Neural crest cell (in vitro differentiated cells): ENCODE measurements at places on chromosomes 12 and 14. TPM values are rescaled to one million over a fixed set of nuclear protein-coding genes. Genes with fewer than 3 reads are reported as not detected.

GRCh38 chr14:98599082-98599481 lies 672.9 kb downstream of the BCL11B start:
- no peak overlapping the region for H3K4me3 ChIP-seq
- DNase-seq: no peak
- no peak overlapping the region for H3K27ac ChIP-seq

DNA sequence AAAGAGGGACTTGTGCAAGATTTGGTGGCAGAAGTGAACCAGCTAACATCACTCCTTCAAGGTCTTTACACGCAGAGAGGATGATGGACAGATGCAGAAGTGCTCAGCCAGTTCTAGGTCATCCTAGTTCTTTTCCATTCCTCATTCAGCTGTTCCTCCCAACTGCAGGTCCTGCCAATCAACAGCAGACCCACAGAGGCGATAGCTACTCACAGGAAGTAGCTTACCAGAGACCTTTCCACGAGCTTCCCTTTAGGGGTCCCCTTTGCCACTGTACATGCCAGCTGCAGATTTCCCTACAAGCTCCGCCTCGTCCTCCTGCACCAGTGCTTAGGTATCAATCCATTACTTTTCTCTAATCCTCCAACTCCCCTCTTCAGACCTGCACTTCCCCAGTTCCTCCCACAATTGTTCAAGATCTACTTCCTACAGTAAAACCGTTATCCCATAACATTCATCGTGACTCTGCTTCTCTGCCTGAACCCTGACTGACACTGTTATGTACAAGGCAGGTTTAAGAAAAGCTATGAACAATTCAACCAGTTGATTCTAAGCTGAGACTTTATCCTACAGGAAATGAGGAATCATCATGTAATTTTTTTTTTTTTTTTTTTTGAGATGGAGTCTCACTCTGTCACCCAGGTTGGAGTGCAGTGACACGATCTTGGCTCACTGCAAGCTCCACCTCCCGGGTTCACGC lies 22.5 kb downstream of the RECQL start:
- DNase-seq: no peak
- H3K27ac ChIP-seq: no peak overlapping the region

DNA sequence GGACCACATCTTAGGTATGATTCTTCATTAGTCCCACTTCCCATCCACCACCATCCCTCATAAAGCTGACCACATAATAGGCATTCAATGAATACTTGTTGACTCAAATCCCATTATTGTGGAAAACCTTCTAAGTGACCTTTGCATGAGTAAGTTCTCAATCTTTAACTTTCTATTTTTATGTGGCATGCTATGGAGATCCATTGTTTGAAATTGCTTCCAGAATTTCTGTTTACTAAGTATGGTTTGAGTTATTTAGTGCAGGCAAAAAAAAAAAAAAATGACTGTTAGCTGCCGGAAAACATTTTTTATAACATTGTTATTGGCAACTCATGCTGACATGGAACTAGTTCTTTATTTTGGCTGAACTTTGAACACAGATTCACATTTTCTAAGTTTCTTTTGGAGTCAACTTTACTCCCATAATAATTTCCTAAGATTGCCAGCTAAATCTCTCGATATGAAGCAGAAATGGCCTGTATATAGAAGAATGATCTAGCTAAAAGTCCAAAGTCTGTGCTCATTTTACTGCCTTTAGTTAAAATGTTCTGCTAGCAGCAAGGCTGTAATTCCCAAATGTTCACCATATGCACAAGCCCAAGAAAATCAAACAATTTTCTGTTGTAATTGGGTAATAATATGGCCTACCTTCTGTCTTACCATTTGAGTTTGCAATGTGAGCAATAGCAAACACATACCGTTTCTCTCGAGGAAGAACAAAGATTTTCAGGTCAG lies 77.9 kb downstream of the PTGER2 start:
- peaks cover 2% of the 10 kb centered on the region for H3K27me3 ChIP-seq
- DNase-seq: no peak
- no peak overlapping the region for H3K27ac ChIP-seq
- H3K4me1 ChIP-seq: no peaks in the 10 kb centered on the region

GRCh38 chr12:83559650-83560049 lies 872.9 kb downstream of the TMTC2 start:
- DNase-seq: no peak
- H3K27me3 ChIP-seq: no peaks in the 10 kb centered on the region
- no peak overlapping the region for H3K4me3 ChIP-seq
- H3K4me1 ChIP-seq: no peaks in the 10 kb centered on the region
- H3K27ac ChIP-seq: no peak overlapping the region

DNA sequence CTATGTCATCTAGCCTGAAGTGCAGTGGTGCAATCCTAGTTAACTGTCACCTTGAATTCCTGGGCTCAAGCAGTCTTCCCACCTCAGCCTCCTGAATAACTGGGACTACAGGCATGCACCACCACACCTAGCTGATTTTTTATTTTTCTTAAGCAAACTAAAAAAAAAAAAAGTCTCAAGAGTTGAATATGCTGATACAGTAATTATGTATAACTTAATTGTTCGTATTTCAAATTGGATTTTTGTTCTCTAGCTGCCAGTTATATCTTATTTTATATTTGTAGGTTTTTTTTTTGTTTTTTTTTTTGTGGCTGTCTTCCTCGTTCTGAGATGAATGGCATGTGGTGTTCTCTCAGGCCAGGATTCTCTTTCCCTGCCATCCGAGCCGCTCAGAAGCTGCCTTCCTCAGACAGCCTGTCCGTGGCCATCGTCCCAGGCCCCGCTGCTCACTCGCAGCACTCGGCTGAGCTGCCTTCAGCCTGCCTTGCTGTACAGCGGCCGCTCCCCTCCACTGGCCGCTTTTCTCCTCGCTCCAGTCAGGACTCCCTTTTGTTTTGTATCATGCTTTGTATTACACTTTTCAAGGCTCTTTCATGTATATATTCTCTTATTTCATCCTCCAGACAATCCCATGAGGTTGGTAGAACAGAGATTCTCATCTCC lies 53.3 kb downstream of the WDR20 start:
- peaks cover 2% of the 10 kb centered on the region for H3K36me3 ChIP-seq
- peak overlapping the region; percentile 20 for H3K27ac ChIP-seq
- H3K4me3 ChIP-seq: no peak overlapping the region

The DDX24 gene
- 168 and 177 TPM in 2 replicates for total RNA-seq
